NCI-H187 treated with DMSO at 0.1 percent for 48 hours (cell line): ENCODE measurements at places on chromosomes 1 and 21.

- no peak for DNase-seq
Observed at GRCh38 chr1:228090613-228091081, 8.1 kb downstream of the ARF1 start.

- DNase-seq = no peak
Observed at GRCh38 chr1:119674835-119675289, 26.8 kb upstream of the ZNF697 start.

GRCh38 chr21:42092771-42093170 is 21.7 kb downstream of the UMODL1 start:
- no peak for DNase-seq

GRCh38 chr1:179825798-179826460 is 51.7 kb downstream of the TOR1AIP2 start:
- no peak for DNase-seq

DNA sequence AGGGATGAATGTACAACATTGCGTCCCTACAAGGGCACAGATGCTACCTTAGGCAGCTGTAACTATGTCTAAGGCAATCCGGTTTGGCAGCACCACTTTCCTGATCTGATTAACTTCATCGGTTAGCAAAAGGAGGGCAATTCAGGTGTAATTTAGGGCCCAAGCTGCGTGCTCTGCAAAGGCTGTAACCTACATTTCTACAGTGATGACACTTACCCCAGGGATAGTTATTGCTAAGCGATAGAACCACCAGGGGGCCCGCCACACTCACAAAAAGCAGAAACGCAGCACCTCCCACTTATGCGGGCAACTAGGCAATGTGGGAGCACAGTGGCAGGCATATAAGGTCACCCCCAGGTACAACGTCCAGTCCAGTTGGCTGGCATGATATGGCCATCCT is 113.5 kb downstream of the GDAP2 start:
- DNase-seq = no peak

GRCh38 chr1:89973471-89974127 is 21.3 kb upstream of the ZNF326 start:
- no peak for DNase-seq

DNA sequence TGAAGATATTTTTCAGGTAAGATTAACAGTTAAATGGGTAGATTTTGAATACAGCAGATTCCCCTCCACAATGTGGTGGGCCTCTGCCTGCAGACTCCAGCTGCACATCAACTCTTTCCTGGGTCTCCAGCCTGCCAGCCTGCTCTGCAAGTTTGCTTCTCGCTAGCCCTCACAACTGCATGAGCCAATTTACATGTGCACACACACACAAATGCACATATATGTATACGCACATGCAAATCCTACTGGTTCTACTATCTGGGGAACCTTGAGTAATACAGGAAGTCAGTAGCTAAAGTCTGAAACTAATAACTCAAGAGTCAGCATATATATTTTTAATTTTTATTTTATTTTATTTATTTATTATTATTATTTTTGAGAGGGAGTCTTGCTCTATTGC is 34.8 kb upstream of the QSOX1 start:
- DNase-seq = no peak

- no peak for DNase-seq
Observed at GRCh38 chr21:31886915-31887314, 14.1 kb downstream of the HUNK start.

GRCh38 chr1:112429749-112430148 is 33.7 kb downstream of the CTTNBP2NL start:
- DNase-seq = no peak

GRCh38 chr1:179034720-179035119 is 9.0 kb downstream of the FAM20B start:
- no peak for DNase-seq

GRCh38 chr1:17909634-17910033 is 154.5 kb downstream of the ACTL8 start:
- DNase-seq = no peak

- no peak for DNase-seq
Observed at GRCh38 chr1:244757091-244757939, 78.1 kb upstream of the COX20 start.

DNA sequence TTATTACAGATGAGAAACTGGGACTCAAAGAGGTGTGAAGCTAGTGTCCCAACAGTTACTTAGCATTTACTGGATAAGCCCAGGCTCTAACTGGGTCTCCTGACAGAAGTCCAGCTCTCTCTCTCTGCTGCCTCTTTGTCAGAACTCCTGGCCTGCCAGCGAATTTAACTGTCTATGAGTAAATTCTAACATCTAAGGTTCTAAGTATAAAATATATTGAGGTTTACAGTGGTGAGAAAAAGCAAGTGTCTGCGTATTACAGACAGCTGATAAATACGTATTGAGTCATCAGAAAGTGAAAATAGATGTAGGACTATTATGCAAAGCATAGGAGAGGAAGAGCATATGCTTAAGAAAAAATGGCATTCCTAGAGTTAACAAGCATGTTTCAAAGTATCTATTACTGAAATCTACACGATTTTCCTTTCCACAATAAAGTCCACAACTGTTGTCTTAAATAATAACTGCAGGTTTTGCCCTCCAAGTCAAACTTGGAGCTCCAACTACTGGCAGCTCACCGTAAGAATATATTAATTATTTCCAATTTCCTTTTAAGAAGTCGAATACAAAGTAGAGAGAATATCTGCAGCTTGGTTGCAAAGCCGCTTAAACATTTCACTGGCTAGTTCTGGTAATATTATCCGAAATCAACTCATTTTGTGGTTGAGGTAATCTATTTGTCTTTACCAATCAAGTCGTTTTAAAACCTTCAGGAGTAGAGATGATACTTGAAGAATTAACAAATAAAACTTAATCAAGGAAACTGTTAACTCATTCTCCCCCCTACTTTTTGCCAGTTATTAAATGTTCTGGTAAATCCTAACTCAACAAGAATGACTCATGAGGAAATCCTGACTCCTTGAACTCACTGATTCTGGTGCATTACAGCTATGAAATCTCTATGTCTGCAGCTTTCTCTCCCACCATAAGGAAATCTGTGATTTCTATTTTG is 1.4 kb upstream of the RGS2 start:
- DNase-seq = no peak

DNA sequence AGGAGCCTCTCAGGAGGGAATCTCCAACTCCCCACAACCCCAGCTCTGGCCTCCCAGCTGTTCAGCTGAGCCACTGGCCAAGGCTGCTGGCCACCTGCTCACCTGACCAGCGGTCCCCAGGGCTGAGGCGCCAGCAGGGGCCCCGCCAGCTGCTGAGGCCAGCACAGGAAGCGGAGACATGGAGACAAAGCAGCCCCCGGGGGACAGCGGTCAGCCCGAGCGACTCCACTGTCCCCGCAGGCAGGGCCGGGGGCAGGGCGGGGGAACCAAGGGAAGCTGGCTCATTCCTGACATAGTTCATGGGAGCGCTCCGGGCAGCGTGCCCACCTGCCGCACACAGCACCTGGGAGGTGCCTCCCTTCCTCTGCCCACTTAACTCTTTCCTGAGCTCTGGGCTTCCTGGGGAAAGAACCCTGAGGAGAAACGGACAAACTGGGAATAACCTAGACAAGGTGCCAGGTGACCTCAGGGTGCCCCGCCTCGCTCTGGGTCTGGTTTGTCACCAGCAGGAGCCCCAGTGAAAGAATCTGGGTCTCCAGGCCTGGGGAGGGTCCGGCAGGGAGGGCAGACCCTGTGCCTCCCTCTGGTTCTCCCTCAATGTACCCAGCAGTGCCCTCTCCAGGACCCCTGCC is 10.7 kb downstream of the EPHA2 start:
- DNase-seq = no peak

- no peak for DNase-seq
Observed at GRCh38 chr1:65292861-65293593, 16.3 kb upstream of the DNAJC6 start.

DNA sequence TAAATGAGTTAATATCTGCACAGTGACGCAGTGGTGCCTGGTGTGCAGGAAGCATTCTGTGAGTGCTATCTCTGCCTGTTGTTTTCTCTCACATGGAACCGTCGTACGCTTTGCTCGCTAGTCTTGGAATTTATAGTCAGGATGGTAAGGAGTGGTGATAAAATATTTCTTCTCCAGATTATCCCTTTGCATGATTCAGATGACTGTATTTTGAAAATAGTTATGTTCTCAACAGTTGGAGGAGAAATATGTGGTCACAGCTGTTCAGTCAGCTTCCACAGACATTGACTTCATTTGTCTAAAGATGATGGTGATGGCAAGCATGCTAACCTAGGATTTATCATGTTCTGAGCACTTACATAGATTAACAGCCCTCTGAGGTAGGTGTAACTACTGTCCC is 41.3 kb upstream of the VAMP3 start:
- DNase-seq = no peak

- no peak for DNase-seq
Observed at GRCh38 chr1:112589766-112590165, 29.2 kb downstream of the ST7L start.

- no peak for DNase-seq
Observed at GRCh38 chr1:206029484-206029883, 5.8 kb upstream of the CTSE start.

GRCh38 chr21:35932232-35932911 is 128.0 kb downstream of the SETD4 start:
- peak; percentile 74 for DNase-seq

DNA sequence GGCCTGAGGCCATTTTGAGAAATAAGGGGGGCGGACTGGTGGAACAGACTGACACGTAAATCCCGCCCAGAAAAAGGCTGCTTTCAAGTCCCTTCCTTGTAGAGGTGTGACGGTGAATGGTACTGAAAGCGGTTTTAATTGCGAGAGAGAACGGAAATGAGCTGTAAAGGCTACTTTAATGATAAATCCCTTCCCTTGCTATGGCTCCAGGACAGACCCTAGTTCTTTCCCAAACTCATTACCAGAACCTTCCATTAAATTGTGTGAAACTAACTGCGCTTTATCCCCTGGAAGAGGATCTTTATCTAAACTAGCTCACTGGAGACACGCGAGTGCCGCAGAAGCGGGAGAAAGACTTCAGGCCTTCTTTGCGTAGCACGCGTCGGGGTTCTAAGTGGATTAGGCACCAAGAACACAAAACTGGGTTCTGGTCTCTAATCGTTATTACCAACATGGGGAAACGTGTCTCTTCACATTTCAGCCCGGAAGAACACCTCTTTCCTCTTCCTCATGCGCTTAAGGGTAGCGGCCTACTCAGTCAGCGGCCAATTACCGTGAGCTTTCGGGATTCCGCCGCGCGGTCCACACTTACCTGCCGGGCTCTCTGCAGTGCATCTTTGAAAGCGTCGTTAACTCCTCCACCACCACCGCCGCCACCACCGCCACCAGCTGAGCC is 441 bp downstream of the FUBP1 start:
- peak; percentile 42 for DNase-seq

GRCh38 chr1:1067284-1067859 is 6.7 kb downstream of the RNF223 start:
- DNase-seq = no peak

DNA sequence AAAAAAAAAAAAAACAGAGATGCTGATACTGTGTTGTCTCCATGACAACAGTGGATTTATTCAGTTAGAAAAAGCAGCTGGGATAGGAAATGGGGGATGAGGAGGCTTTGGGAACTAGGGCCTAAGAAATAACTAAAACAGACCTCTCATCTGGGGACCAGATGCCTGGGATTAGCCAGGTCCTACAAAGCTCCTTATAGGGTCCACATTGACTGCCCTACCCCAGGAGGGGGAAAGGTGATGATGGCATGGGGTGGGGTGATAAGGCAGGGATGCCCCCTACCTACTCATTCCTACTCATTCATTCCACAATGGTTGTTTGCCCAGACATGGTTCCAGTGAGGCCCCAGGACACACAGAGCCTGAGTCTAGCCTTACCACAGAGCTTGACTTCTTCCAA is 131.2 kb downstream of the PLXNA2 start:
- no peak for DNase-seq

GRCh38 chr1:110620250-110620615 is 14.1 kb upstream of the KCNA2 start:
- no peak for DNase-seq
